Left colon (tissue), 2 donors: ENCODE measurements at places on chromosomes 5 and 9. TPM values are rescaled to one million over a fixed set of nuclear protein-coding genes. Genes with fewer than 3 reads are reported as not detected.

MYORG gene
- 72.3 TPM for total RNA-seq

GRCh38 chr9:135255033-135255840 is 167.8 kb downstream of the OLFM1 start:
- DNase-seq, result no peak

IRX1 gene
- total RNA-seq, result not detected

DNA sequence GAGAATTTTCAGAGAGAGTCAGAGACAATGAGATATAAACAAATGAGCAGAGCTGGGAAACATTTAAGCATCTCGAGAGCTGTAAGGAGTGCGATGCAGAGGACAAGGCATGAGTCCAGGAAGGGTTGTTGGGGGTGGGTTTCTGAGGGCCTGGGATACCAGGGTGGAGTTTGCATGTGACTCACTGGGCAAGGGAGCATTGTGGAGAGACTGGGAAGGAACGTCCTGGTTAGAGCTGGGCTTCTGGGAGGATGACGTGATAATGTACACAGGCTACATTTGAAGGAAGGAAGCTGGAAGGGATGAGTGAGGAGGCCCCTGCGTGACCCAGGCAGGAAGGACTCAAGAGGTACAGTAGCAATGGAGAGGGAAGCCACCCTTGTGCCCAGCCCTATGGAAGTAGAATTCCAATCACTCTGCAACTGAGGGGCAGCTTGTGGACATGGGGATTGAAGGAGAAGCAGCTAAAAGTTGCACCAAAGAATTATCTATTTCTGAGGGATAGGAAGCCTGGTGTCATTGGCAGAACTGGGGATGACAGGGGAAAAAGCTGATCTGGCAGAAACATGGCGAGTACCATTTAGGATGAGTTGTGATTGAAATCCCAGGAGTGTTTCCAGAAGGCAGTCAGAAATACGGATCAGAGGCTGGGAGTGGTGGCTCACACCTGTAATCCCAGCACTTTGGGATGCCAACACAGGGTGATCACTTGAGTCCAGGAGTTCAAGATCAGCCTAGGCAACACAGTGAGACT is 59.3 kb upstream of the AFAP1L1 start:
- DNase-seq, result peak; percentile 16

GFI1B gene
- 1.3 TPM for total RNA-seq

INSL4 gene
- not detected for total RNA-seq
